ENCODE measurements at places on chromosomes 4 and X.
A peak's percentile ranks its signal among the peaks of the same experiment; 100 is the strongest.

GRCh38 chr4:78629991-78630541 lies 78.5 kb downstream of the ANXA3 start:
- no peak for DNase-seq

DNA sequence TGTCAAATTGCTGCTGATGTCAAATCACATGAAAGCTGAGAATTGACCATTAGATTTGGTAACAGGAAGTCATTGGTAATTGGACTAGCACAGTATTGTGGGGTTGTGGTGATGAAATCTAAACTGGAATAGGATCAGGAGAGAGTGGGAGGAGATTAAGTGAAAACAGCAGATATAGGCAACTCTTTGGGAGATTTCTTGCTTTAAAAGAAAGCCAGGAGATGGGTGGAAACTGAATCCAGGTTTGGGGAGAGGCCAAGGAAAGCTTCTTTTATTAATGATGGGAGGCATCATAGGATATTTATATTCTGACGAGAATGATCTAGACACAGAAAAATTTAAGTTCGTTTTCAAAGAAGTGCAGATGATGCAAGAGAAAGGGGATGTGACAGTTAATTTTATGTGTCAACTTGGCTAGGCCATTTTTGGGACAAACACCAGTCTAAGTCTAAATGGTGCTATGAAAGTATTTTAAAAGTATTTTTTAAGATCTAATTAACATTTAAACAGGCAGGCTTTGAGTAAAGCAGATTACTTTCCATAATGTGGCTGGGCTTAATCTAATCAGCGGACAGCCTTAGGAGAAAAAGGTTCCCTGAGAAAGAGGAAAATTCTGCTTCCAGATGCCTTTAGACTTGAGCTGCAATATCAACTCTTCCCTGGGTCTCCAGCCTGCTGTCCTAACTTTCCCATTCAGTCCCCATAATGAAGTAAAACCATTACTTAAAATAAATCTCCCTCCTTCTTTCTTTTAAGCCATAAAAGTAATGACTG lies 24.7 kb downstream of the SEC24D start:
- DNase-seq, result peak; percentile 96

GRCh38 chr4:176726803-176727202 lies 65.9 kb downstream of the VEGFC start:
- DNase-seq, result peak; percentile 78

DNA sequence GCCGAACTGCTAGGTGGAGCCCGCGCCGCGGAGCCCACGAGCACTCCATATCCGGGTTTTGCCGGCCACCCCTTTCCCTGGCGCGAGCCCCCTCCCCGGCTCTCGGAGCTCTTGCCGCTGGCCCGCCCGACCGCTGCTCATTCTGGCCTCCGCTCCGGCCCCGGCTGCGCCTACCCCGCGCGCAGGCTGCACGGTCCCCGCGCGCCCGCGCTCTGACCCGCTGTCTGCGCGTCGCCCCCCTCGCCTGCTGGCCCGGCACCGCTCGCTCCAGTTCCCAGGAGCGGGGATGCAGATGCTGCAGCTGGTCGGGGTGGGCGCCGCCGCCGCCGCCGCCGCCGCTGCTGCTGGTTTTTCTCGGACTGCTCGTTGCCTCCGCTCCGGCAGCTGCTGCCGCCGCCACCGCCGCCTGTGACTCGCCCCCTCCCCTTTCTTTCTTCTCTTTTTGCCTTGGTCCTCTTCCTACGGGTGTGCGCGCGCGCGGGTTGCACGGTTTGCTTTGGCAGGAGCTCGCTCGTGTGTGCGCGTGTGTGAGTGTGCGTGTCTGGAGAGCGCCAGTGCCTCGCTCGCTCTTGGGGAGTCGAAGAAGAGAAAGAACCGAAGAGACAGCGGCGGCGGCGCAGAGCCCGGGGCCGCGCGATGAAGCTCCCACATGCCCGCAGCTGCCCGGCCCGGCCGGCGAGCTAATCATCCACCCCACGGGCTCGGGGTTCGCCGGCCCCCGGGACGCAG lies at the start of gene ADGRL3:
Gene ADGRL3 (plus strand): TSS at position 140 of the 729 bp plus-strand sequence.
- peak; percentile 3 for DNase-seq

DNA sequence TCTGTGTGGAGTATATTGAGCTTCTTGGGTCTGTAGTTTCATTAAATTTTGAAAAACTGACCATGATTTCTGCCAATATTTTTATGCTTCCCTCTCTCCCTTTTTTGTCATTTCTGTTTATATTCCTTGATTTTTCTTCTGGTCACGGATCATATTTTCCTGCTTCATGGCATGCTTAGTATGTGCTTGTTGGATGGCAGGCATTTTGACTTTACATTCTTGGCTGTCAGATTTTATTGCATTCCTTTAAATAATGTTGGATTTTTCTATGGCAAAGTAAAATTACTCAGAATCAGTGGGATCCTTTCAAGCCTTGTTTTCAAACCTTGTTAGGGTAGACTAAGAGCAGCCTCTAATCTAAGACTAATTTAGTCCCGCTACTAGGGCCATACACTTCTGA lies 531.8 kb downstream of the IL15 start:
- DNase-seq, result no peak

GRCh38 chrX:112058255-112058654 lies 24.3 kb downstream of the TRPC5 start:
- DNase-seq, result peak; percentile 0

DNA sequence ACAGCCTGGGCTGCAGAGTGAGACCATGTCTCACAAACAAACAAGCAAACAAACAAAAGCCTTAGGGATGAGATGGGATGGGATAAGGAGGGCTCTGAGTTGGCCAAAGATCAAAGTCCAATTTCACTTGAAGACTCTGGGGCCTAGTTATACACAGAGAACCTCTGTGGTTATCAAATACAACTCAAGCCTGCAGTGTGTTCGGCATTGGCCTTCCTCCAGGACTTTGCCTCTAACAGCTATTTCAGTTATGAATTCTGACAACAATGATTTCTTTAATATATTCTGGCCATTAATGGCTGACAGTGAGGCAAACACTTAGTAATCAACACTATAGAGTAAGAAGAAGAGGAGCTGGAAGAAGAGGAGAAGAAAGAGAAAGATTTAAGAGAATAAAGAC lies 171.1 kb downstream of the PDGFRA start:
- DNase-seq, result no peak

- DNase-seq, result peak; percentile 92
Measured at GRCh38 chr4:26326791-26327190, 6.0 kb downstream of the RBPJ start.

DNA sequence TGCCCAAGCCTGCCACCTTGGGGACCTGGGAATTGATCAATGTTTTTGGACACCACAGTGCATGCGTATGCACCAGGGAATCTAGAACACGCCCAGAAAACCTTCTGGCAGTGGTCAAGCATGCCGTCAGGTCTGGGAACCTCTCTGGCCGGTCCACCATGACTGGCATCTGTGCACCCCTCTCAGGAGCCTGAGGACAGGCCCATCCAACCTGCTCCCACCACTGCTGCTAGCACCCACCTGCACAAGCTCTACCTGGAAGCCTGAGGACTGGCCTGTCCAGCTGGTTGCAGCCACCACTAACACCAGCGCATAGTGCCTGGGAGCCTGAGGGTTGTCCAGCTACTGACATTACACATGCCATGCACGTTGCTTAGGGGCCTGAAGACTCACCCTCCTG lies 162.1 kb upstream of the GALNTL6 start:
- no peak for DNase-seq

- DNase-seq, result peak; percentile 53
Measured at GRCh38 chrX:155028877-155029291, 2.2 kb downstream of the FUNDC2 start.

DNA sequence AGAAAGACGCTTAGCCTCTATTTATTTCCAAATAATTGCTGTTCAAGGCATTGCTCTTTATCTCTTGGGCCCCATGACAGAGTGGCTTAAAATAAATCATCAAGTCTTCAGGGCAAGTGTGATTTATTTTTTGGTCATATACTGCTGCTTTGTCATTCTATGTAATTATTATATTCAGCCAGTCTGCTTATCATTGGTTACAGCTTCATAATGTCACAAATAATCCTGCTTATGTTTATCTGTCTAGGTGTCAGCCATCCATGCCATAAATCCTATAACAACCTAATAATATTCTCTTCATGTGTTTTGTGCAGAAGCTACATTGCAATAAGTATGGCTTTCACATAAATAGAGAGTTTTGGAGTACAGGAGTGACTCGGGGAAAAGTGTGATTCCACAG lies 41.0 kb downstream of the HHIP start:
- DNase-seq, result no peak

DNA sequence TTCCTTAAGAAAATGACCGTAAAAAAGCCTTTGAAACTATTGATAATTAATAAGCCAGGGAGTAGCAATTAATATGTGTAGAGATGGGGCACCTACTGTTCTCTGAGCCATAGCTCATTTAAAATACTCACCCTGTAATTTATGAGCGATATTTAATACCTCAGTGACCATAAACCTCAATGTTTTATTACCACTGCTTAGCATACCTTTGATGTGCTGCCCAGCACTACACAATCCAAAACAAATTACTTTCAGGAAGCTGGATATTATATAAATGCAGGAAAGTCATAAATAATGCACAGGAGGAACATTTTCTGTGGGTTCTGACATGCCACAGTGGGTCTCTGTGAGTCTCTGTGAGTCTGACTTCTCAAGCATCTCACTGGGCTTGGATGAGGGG lies 166.1 kb upstream of the RPL34 start:
- no peak for DNase-seq

- DNase-seq, result no peak
Measured at GRCh38 chrX:123504630-123505270, 228.1 kb downstream of the THOC2 start.

- DNase-seq, result no peak
Measured at GRCh38 chr4:155600244-155600643, 66.4 kb upstream of the GUCY1A1 start.

DNA sequence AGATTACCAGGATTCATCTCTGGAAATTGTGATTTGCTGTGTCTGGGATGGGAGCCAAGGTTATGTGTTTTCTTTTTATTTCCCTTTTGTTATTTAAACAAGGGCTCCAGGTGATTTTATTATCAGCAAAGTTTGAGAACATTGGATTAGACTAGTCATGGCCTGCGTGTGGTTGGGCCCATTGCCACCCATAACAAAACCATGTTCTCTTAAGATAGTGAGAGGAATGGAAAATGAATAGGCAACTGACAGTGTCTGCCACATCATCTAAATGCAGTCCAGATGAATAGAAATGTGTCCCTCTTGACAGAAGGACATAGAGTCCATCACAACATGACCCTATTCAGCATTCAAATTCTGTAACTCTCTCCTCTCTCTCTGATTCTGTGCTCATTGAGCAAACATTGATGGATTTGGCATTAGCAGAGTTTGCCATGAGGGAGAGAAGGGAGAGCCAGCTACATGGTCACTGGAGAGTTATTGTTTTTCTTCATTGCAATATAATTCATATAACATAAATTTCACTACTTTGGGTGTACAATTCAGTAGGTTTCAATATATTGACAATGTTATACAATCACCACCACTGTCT lies 11.7 kb downstream of the XK start:
- no peak for DNase-seq

DNA sequence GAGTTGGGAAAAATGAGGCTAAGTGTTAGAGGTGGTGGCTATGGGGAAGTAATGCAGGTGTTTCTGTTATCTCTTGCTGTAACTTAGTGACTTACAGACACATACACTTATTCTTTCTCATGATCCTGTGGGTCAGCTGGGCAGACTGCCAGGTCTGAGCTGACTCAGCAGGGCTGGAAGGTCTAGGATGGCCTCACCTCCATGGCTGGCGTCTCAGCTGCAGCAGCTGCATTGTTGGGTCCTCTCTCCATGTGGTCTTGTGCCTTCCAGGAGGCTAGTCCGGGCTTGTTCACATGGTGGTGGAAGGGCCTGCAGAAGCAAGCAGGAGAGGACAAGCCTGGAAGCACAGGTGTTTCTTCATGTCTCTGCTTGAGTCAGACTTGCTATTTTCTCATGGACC lies 172.7 kb downstream of the NHS start:
- DNase-seq, result peak; percentile 90

DNA sequence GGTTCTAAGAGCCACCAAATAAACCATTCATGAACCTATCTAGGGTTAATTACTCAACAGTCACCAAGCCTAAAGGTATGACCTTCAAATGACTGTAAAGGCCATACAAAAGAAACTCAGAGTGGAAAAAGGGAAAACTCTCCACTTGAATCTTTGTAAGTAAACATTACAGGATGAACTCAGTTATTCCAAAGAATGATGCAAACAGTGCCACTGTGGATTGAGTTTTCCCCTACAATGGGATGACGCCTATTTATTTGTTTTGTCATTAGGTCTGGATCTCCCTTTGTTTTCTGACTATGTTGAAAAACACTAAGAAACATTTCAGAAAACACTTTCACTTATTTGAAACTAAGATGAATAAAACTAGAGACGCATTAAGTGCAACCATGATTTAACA lies 12.7 kb downstream of the NUDT6 start:
- no peak for DNase-seq

DNA sequence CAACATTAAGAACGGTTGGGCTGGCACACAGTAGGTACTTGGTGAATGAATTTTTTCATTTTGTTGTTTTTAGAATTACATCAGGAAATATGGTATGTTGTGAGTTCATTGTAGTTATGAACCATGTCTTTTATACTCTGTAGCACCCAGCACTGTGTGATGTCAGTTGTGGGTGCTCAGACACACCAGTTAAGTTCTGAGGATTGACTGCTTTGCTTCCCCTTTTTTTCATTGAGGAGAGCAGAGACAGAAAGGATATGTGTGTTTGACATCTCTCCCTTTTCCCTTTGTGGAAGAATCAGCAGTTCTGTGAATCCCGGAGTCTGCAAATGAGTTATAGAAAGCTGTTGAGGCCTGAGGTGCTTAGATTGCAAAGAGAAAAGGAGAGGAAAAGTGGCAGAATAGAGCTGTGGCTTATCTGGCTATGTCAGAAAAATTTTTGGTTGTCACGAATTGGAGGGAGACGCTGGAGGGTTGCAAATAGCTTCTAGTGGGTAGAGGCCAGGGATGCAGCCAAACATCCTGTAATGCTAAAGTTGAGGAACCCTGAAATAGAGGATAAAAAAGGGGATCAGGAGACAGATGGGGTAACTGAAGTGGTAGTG lies 13.1 kb downstream of the SMAD1 start:
- DNase-seq, result no peak

GRCh38 chr4:87557348-87557747 lies 28.2 kb upstream of the SPARCL1 start:
- no peak for DNase-seq

GRCh38 chr4:57190601-57191481 lies 80.7 kb upstream of the IGFBP7 start:
- peak; percentile 40 for DNase-seq

- DNase-seq, result no peak
Measured at GRCh38 chr4:88503344-88503743, 20.2 kb downstream of the PYURF start.

DNA sequence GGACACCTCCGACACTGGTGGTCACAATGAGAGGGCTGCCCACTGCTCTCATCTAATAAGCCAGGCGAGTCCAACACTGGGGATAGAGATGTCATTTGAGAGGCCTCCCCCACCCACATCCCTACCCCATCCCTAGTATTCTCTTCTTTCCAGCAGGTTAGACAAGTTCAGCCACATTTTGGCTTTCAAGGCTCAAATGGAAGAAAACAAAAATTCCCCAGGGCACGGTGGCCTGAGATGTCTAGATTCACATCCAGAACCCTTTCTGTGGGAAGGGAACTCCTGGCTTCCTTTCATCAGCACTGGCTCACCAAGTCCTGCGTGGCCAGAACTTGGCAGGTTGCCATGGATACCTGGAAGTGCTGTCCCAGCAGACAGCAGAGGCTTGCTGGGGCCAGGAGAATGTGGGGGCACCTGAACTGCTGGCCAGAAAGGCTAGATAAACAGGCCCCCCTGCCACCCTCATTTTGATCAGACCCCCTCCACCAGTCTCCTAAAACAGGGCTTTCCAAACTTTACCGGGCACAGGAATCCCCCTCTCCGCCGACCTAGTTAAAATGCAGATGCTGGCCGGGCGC lies 1.3 kb upstream of the NYX start:
- DNase-seq, result no peak

GRCh38 chr4:168506014-168506413 lies 9.2 kb downstream of the PALLD start:
- no peak for DNase-seq

Data from fibroblast of mammary gland (primary cell).